ENCODE measurements at places on chromosomes 3 and 15.

GRCh38 chr3:39086144-39086543 is 21.3 kb downstream of the GORASP1 start:
- no peak for DNase-seq

DNA sequence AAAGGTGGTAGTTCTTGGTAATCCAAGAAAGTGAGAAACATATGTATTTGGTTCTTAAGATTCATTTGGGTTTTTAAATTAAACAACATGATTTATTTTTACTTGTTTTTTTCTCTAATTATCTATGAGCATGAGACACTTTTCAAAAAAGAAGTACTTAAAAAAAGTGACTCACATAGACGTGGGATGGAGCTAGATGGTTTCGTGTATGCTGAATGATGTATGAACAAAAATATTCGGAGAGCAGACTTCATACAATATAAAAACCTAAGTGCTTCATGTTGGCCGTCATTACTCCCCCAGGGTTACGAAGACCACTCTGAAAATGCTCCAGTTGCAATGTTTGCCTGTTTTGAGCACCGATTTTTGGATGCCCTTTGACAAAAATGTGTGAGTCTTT is 90.9 kb downstream of the RORA start:
- DNase-seq, result no peak

GRCh38 chr3:2945121-2945520 is 165.1 kb downstream of the IL5RA start:
- no peak for DNase-seq

DNA sequence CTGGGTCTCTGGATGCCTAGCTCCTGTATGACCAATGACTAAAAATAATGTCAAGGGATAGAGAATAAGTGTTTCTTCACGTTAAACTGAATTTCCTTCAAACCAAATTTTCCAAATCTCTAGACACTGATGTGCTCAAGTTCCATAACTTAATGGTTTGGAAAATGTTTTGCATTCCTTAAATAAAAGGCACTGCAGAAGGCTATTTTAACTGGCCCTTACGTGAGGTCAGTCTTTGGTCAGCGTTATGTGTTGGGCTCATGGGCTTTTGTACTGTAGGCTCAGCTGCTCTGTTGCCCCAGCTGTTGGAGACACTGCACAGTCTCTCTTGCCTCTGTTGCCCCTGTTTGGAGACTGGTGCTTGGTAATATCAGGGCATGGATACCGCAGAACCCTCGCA is 188.5 kb downstream of the TPRG1 start:
- no peak for DNase-seq

DNA sequence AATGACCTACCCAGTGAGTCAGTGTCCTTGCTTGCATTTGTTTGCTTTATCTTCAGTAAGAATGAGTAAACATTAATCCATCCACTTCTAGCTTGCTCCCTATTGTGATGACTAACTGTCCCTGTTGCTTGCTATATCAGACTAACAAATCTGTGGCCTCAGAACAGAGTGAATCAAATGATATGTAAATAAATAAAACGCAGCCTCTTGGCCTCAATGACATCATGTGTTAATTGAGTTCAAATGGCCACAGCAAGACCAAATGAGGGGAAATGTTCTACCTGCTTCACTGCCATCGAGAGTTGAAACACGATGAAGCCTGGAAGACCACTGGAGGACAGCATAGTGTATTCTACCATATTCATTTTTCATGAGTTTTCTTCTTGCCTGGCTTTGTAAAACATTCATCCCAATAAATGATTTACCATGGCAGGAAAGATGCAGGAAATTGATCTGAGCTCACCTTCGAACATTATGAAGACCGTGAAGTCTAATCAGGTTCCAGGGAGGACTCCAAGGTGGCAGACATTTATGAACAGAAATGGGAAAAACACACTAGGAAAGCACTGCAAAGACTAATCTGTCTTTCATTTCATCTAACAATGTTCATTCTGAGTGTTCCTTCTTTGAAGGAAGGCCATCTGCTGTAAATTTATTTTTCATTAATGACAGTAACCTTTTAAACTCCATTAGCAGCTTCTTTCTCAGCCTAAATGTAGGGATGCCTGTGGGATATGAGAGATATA is 1144.5 kb downstream of the TUSC7 start:
- no peak for DNase-seq

DNA sequence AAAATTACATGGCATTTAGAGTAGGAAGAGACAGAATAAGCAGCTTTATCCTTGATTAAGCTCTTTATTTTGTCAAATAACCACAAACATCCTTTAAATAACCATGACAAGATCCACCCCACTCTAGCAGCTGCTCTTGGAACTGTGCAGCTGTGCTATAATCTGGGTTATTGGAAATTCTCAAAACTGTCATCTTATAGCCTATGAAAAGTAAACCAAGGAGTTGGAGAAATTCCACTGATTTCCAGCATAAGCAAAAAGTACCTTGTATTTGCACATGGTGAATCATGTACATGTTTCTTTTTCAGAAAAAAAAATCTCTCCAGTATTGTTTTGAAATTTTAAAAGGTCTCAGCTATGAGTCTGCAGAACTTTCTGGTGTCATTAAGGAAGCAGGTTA is 88.8 kb upstream of the ABI3BP start:
- DNase-seq, result no peak

DNA sequence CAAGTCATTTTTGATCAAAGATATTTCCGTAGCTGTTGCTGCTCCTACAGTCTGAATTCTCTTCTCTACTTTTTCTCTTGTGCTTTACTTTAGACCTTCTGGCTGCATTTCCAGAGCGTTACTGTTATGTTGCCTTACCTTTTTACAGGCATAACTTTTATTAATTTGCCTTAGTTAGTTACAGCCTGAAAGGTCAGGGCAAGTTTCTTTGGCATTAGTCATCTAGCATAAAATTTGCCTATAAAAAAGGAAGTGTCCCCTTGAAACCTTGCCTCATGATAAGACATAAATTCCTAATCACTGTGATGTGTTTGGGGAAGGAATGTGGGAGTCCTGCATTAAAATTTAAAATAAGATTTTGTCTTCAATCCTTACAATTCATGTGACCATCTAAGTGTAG is 618.5 kb downstream of the NR2F2 start:
- DNase-seq, result no peak

GRCh38 chr3:141659821-141660613 is 78.1 kb upstream of the RNF7 start:
- DNase-seq, result peak; percentile 78

GRCh38 chr3:4271834-4272233 is 31.3 kb upstream of the SETMAR start:
- peak; percentile 18 for DNase-seq

GRCh38 chr3:158430968-158431367 is 140.0 kb upstream of the MLF1 start:
- no peak for DNase-seq

DNA sequence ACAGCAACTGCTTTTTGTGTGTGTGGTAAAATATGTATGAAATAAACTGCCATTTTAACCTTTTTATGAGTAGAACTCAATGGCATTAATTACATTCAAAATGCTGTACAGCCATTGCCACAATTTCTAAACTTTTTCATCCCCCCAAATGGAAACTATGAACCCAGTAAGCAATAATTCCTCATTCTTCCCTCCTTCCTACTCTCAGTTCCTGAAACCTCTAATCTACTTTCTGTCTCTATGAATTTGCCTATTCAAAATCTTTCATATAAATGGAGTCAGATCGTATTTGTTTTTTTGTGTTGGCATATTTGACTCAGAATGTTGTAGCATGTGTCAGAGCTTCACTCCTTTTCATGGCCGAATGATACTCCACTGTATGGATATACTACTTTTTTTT is 5.3 kb upstream of the BLM start:
- no peak for DNase-seq

DNA sequence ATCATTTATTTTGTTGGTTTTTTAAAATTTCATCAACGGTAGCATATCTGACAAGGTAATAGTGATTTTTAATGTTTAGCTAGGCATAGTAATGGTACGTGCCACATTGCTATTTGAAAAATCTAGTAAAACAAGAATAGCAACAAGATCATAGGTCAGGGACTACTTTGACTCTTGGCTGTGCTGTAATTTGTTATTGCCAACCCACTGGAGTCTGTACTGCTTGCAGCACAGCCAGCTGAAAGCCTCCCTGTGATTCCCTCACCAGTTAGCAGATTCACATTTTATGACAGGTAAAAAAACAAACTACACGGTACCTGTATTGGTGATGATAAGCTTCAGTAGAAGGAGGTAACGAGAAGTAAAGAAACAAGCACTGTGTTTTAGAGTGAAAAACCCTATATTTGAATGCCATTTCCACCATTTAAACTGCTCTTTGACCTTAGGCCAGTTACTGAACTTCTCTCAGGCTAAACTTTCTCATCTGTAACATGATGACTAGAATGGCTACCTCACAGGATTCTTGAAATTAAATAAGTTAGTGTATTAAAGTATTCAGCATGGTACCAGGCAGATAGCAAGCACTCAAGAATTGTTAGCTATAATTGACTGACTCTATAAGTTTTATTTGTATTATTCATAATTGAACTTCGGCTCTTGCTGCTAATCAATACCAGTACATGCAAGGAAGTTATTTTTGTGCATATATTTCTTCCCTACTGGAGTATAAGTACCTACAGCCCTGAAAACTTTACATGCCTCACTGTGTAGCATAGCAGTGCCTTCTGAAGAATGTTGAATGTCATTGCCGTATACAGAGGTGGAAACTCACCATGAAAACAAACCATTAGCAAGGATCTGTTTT is 16.1 kb downstream of the FILIP1L start:
- DNase-seq, result no peak

DNA sequence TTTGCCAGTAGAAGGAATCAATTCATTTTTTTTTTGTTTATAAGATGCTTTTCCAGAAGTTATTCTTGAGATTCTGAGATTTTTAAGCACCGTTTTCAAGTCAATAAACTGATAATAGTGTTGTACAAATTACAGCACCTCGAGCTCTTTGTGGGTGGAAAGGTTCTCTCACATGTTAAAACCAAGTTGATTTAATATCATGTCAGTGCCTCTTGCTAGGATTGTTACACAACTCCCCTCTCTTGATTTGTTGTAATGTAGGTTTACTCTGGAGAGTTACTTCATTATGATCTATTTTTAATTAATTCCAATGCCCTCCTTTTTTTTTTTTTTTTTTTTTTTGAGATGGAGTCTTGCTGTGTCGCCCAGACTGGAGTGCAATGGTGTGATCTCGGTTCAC is 25.8 kb upstream of the UBXN7 start:
- no peak for DNase-seq

- DNase-seq, result no peak
Observed at GRCh38 chr3:72044231-72044855, 259.4 kb upstream of the PROK2 start.

GRCh38 chr3:106208251-106208650 is 339.4 kb upstream of the CBLB start:
- no peak for DNase-seq

DNA sequence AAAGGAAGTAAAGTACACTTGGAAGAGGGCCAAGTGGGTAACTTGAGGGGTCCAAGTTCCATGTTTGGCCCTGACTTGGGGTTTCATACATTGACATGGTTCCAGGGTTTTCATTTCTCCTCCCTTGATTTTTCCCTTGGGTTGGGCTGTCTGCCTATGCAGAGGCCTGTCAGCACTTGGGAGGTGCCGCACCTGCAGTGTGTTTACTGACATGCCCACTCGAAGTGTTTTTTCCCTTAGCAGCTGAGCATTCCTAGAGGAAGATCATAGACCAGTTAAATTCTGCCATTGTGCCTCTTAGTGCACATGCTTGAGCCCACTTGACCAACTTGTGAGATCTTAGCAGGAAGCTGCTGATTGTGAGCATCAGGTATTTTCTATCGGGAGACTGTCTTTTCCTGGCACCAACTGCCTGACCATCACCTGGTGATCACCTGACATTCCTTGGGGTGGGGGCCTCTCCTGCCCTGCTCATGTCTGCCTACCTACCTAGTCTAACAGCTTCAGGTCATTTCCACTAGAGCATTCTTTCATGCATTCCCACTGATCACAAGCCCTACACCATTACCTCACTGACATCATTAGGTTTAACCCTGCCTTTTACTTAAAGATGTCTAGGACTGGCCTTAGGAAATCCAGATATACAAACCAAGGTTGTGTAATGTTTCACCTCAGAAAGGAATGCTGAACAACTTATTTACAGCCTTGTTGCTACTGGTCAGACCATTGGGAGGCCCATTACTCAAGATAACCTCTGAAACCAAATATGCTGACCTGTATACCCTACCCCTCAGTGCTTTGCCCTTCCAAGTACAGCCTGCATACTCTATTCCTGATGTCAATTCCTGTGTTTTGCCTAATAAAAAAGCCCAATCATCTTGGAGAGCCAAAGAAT is 68.3 kb downstream of the CD47 start:
- DNase-seq, result no peak

- DNase-seq, result no peak
Observed at GRCh38 chr3:179113903-179114302, 34.3 kb upstream of the PIK3CA start.

DNA sequence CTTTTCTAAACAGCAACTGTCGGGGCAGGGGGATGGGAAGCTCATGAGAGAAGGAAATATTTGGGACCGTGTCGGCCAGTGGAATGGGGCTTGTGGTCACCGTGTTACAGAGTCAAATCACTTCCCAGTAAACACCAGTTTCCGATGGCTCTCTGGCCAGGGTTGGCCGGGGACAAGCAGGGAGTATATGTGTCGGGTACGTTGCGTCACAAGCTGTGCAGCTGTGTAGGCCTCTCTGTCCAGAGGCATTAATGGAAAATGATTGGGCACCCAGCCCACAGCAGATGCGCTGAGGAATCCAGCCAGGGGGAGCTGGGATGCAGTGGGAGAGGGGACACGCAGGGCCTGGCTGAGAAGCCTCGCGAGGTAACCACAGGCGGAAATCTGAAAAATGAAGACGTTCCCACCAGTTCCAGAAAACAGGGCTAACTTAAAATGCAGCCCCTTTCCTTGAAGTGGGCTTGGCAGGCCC is 15.8 kb upstream of the ALDH1A3 start:
- DNase-seq, result no peak

GRCh38 chr3:7489417-7489816 is 628.5 kb downstream of the GRM7 start:
- DNase-seq, result no peak

DNA sequence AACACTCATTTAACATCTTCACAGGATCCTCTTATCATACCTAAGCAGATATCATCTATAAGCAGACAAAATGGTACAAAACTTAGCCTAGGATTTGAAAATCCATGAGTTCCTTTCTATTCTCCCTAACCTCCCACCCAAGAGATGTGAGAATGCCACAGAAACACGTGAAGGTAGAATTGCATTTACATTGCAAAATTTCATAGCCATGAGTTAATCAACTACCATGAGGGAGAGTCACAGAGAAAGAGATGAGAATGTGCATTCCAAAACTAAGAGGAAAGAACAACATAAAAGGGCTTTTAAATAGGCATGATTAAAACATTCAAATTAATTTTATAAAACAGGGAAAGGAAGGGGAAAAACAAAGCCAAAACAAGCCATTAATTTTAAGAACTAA is 806.2 kb downstream of the NTRK3 start:
- no peak for DNase-seq

GRCh38 chr3:9056581-9056980 is 93.3 kb upstream of the RAD18 start:
- no peak for DNase-seq

DNA sequence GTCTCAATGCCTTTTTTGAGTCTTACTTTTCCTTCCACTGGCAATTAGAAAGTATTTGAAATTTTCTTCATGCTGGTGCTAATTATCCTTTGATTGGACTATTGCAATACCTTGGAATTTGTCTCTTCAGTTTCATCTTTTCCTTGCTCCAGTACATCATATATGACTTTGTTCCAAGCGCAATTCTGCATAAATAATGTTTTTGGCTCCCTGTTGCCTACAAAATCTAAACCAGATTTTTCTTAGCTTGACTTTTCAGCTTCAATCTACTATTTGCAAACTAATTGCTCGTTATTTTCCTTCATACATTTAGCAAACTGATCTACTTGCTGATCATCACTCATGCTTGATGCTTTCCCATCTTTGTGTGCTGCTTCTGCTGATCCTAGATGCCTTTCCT is 230.8 kb upstream of the GPR149 start:
- no peak for DNase-seq
